CD8-positive, alpha-beta memory T cell (primary cell): ENCODE measurements at places on chromosomes 4 and X.

DNA sequence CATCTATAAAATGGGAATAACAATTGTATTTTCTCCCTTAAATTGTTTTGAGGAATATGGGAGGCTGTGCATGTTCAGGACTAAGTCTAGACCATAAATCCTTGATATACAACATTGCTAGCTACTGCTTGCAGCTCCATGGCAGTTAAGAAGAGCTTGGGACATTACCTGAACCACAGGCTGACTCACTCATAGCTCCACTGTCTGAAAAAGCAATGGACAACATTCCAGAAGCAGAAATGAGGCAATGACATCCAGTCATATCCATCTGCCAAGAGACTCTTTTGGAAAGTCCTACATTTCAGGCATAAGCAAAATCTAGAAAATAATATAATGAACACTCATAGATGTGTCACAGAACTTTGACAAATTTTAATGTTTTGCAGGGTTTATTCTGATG, 167.3 kb upstream of the LEF1 start:
- no peak for DNase-seq

DNA sequence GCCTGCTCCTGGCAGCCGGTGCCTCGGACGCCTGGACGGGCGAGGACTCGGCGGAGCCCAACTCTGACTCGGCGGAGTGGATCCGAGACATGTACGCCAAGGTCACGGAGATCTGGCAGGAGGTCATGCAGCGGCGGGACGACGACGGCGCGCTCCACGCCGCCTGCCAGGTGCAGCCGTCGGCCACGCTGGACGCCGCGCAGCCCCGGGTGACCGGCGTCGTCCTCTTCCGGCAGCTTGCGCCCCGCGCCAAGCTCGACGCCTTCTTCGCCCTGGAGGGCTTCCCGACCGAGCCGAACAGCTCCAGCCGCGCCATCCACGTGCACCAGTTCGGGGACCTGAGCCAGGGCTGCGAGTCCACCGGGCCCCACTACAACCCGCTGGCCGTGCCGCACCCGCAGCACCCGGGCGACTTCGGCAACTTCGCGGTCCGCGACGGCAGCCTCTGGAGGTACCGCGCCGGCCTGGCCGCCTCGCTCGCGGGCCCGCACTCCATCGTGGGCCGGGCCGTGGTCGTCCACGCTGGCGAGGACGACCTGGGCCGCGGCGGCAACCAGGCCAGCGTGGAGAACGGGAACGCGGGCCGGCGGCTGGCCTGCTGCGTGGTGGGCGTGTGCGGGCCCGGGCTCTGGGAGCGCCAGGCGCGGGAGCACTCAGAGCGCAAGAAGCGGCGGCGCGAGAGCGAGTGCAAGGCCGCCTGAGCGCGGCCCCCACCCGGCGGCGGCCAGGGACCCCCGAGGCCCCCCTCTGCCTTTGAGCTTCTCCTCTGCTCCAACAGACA, 4.4 kb downstream of the SOD3 start:
- DNase-seq = no peak

- no peak for DNase-seq
Measured at GRCh38 chr4:165905405-165906027, 32.5 kb downstream of the TLL1 start.

DNA sequence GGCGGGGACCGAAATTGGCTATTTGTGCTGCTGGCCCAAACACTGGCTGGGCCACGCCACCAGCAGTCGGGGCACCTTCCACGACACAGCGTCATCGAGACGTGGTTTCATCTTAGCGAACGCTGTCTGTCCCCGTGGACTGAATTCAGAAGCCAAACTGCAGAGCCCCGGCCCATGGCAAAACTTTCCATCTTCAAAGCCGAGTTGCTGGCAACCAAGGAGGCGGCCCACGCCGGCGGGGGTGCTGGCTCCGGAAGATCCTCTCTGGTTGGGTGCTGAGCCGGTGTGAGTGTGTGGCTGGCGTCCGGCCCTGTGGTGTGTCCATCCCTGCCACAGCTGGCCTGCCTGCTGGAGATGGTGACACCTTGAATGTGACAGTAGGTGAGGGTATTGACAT, 96.6 kb upstream of the ADRA2C start:
- DNase-seq = no peak

DNA sequence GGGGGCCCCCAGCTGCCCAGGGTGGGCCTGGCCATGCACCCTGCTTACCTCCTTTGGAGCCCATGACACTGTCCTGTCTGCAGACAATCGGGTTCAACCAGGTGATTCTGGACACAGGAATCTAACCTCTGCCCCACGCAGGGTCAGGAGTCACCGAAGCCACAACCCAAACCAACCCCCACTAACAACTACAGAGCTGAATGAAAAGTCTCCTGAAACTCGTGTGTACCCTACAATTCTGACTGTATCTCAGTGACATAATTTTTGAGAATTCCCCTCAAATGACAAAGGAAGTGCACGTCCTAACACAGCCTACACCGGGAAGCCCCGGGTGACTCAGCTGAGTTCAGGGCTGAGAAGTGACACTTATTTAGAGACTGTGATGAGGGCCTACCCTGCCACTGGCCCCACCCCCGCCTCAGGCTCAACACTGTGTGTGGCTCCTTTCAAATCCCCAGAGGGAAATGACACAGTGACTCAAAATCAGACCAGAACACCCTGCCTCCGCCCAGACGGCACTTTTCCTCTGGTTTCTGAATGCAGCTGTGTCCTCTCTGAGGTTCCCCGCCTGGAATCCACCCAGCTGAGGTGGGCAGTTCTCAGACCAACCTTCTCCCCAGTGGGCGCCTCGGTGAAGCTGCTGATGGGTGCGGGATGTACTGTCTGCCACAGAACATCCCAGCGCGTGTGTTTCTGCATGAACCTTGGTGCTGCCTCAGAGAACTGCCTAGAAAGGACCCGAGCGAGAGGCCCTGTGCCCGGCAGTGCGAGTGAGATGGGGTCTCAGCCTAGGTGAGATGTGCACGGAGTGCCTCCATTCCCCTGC, 9.9 kb downstream of the TNIP2 start:
- no peak for DNase-seq

DNA sequence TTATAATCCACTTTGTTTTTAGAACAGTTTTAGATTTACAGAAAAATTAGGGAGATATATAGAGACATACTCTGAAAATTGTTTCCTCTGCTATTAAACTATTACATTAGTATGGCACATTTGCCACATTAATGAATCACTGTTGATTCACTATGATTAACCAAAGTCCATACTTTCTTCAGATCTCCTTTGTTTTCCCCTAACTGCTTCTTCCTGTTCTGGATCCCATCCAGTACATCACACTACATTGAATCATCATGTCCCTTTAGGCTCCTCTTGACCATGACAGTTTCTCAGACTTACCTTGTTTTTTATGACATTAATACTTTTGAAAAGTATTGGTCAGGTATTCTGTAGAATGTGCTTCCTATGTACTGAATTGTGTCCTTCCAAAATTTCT, 109.2 kb upstream of the EDNRA start:
- no peak for DNase-seq

- DNase-seq = no peak
Measured at GRCh38 chr4:27428661-27429060, 568.0 kb downstream of the STIM2 start.

DNA sequence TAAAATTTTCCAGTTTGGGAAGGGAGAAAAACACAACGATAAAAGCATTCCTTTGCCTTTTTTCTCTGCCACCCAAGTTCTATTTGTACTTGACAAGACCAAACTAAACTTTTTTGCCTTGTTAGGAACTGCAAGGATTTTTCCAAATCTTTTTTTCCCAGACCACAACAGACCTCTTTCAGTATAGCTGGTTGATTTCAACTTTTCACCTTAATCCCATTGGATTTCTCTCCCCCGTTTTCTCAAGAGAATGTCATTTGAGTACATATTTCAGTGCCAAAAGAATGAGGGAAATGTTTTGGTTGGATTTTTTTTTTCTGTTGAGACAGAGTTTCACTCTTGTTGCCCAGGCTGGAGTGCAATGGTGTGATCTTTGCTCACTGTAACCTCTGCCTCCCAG, 18.5 kb upstream of the SGMS2 start:
- DNase-seq = no peak
